ENCODE measurements at places on chromosomes 6 and 20. TPM values are rescaled to one million over a fixed set of nuclear protein-coding genes. Genes with fewer than 3 reads are reported as not detected.

Gene PPP1R3G
- 0.11 TPM for total RNA-seq

Gene SLC24A3
- not detected for total RNA-seq

Gene PKIB
- 0.44 TPM for total RNA-seq

Gene GNAS-AS1
- 2.0 TPM for total RNA-seq

Gene SLC22A16
- total RNA-seq: not detected

Gene SFTA2
- not detected for total RNA-seq

Gene PLG
- not detected for total RNA-seq

Gene ECT2L
- not detected for total RNA-seq

Gene FRS3
- total RNA-seq: 7.0 TPM

Gene SEMG1
- not detected for total RNA-seq

Gene PLEKHG1
- total RNA-seq: 1.8 TPM

Gene RIMS1
- total RNA-seq: not detected

Data from activated CD8-positive, alpha-beta T cell treated with anti-CD3 and anti-CD28 coated beads, Interleukin-2, amount 10 ng/mL, durations not matched to agents 7 days and 5 days (primary cell).